ENCODE measurements at places on chromosomes 6 and 20. TPM values are rescaled to one million over a fixed set of nuclear protein-coding genes. Genes with fewer than 3 reads are reported as not detected.

DNA sequence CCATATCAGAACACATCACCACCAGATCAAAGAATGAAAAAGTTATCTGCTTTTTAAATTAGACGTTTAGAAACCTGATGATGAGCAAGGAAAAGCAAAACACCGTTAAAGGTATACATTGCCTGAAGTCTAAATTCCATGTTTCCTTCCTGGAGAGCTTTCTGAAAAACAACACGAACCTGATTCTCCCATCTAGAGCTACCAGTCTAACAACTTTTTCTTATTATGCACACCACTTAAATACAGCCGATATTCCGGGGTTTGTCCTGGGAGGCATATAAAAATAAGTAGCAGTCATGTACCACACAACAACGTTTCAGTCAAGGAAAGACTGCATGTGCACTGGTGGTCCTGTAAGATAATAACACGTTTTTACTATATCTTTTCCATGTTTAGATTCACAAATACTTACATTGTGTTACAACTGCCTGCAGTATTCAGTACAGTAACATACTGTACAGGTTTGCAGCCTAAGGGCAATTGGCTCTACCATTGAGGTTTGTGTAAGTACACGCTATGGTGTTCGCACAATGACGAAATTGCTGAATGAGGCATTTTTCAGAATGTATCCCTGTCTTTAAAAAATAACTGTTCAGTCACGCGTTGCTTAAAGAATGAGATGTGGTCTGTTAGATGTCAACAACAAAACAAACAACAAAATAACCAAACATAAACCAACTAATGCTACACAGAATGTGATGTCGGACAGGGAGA, 19.1 kb upstream of the LYRM2 start:
- H3K27ac ChIP-seq = no peak overlapping the region
- H3K27me3 ChIP-seq = no peaks in the 10 kb centered on the region
- H3K4me1 ChIP-seq = no peaks in the 10 kb centered on the region
- no peak for DNase-seq

DNA sequence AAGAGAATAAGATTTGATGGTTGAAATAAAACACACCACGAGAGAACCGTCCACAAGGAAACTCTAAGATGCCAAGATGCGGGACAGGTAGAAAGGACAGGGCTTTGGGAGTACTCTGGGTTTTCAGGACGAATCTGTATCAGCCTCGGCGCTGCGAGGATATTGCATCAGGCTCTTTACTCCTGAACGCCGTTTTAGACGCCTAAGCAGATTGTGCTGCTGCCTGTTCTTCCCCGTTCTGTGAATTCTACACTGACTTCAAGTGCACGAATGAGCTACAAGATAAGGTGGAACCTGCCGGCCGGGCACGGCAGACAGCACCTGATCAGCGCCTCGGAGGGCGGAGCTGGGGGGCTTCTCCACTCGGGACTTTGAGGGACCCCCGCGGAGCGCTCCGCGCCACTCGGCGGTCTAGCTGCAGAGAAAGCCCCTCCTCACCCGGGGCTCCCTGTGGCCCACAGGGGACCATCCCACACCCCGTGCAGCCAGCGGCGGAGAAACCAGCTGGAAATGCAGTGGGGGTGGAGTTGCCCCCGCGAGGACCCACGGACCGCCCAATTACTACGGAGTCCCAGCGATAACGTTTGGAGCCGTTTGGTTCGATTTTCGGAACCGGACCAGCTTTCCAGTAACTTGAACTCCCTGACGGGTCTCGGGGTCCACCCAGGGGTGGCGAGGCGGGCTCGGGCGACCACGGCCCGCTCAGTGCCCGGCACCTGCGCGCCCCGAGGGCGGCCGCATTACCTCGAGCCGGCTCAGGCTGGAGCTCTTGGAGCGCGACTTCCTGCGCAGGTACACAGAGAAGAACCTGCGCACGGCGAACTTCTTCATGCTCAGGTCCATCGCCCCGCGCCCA, 646 bp downstream of the RPS6KA2 start:
- H3K27me3 ChIP-seq = no peaks in the 10 kb centered on the region
- no peaks in the 10 kb centered on the region for H3K36me3 ChIP-seq
- peak; percentile 53 for DNase-seq
- H3K4me1 ChIP-seq = peaks cover 8% of the 10 kb centered on the region

GRCh38 chr6:21157186-21157929, 436.2 kb upstream of the SOX4 start:
- H3K36me3 ChIP-seq = no peaks in the 10 kb centered on the region
- no peak overlapping the region for H3K27ac ChIP-seq

DNA sequence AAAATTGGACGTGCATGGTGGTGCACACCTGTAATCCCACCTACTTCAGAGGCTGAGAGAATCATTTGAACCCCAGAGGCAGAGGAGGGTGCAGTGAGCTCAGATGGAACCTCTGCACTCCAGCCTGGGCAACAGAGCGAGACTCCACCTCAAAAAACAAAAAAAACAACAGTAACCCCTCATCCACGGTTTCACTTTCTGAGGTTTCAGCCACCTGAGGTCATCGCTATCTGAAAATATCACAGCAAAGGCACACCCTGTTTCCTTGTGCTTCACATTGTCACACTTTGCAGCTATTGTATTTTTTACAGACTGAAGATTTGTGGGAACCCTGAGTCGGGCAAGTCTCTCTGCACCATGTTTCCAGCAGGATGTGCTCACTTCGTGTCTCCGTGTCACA, 54.1 kb upstream of the FOXQ1 start:
- no peaks in the 10 kb centered on the region for H3K27me3 ChIP-seq
- no peaks in the 10 kb centered on the region for H3K4me1 ChIP-seq
- no peak overlapping the region for H3K4me3 ChIP-seq
- H3K36me3 ChIP-seq = no peaks in the 10 kb centered on the region
- H3K27ac ChIP-seq = no peak overlapping the region

GRCh38 chr20:21615617-21616080, 89.8 kb upstream of the PAX1 start:
- H3K4me3 ChIP-seq = no peak overlapping the region
- H3K4me1 ChIP-seq = no peaks in the 10 kb centered on the region
- peak; percentile 72 for DNase-seq

LAMP5 gene
- total RNA-seq = 0.82 TPM

ABT1 gene
- 14.0 TPM for total RNA-seq
